Transverse colon (tissue), 4 donors: ENCODE measurements at places on chromosomes 4 and X.

GRCh38 chr4:16289897-16290554 lies 63.8 kb upstream of the TAPT1 start:
- DNase-seq = no peak

DNA sequence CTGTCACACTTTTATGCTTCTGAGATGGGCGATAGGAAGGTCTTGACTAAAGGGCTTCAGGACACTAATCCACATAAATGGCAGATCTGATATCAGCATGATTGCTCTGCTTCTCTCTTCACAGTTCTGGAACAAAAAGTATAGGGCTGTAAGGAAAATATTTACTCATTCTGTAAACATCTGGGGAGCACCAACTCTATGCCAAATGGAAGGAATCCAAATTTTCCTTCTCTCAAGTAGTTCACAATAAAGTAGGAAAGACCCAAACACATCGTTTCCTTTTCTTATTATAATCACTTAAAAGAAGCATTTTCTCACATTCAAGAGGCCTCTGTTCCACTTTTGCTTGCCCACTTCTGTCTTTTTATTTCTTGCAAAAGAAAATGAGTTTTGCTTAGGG lies 45.9 kb upstream of the F9 start:
- DNase-seq = no peak

GRCh38 chr4:180169966-180170365 lies 2073.2 kb upstream of the TENM3 start:
- DNase-seq = no peak

DNA sequence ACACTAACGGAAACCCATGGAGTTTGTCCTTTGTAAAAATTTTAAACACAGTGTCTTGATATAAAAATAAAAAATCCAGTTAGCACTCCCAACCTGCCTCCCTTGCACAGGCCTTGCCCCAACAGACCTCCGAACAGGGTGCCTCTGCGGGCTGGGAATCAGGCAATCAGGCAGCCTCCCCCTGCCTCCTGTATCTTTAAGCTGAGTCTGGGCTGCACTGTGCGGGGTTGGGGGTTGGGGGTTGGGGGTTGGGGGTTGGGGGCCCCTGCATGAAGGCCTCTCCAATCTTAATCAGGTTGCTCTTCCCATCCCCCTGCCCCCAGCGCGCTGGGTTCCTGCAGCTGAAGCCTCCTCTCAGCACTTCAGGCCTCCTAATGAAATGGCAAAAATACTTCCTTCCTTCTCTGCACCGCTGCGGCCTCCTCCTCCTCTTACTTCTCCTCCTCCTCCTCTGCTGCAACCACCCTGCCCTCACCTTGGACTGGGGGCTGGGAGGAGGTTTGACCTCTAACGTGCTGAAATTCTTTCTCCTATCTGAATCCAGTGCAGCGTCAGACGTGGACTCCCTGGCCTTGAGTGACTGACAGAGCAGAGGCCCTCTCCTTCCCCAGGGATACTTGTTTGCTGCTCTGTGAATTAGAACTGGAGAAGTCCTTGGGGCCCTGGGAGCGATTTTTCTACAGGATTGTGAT lies 26.6 kb downstream of the NLGN3 start:
- DNase-seq = no peak

- no peak for DNase-seq
Measured at GRCh38 chr4:55661398-55662056, 25.4 kb upstream of the NMU start.

GRCh38 chrX:155221351-155221750 lies 5.1 kb downstream of the VBP1 start:
- no peak for DNase-seq

DNA sequence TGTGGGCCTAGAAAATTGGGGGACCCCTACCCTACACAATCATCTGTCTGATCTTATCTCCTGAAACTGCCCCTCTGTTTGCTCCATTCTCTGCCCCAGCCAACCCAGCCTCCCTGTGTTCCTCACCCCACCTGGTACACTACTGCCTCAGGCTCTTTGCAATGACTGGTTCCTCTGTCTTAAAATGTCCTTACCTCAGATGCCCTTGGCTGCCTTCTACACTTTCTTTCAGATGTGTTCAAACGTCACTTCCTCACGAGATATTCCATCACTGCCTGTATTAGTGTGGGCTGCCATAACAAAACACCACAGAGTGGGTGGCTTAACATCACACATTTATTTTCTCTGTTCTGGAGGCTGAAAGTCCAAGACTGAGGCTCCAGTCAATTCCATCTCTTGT lies 29.2 kb downstream of the QDPR start:
- DNase-seq = no peak

GRCh38 chr4:180571516-180572055 lies 1671.6 kb upstream of the TENM3 start:
- no peak for DNase-seq

GRCh38 chr4:157889788-157890187 lies 283.0 kb downstream of the GASK1B start:
- no peak for DNase-seq

GRCh38 chr4:2284934-2285612 lies 23.2 kb upstream of the MXD4 start:
- no peak for DNase-seq

- no peak for DNase-seq
Measured at GRCh38 chrX:19064175-19064574, 58.1 kb downstream of the ADGRG2 start.

DNA sequence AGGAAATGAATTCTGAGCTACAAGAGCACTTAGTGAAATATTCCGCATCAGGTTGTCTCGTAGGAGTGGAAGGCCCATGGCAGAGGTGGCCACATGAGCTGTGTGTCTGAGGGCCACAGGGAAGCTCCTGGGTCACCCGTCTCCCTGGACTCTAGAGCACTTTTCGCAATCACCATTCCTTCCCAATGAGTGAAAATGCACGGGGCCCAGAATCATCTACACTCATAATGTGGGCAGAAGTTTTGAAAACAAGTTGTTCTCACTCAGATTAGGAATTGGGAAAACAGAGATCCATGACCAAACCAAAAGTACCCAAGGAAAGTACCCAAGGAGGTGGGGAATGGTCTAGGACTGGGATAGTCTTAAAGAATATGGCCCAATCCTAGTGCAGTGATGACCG lies 94.4 kb downstream of the SCD5 start:
- no peak for DNase-seq

DNA sequence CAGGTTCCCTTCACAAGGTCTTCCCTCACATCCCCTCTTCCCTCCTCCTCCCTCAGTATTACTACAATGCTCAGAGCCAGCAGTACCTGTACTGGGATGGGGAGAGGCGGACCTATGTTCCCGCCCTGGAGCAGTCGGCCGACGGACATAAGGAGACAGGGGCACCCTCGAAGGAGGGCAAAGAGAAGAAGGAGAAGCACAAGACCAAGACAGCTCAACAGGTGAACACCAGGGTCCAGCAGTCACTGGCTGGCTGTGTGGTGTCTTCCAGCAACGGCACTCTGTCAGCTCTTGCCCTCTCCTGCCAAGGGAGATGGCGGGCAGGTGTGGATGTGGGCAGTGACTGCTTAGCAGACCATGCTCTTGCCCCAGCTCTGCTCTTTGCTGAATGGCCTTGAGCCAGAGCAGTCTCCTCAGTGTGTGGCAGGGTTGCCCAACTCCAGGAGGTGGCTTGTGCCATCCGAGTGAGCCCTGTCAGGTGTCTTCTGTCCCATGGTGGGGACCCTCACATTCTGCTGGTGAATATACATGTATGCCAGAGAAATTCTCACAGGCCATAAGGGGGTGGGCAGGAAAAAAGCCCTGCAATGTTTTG lies 11.4 kb upstream of the UBA1 start:
- DNase-seq = no peak

DNA sequence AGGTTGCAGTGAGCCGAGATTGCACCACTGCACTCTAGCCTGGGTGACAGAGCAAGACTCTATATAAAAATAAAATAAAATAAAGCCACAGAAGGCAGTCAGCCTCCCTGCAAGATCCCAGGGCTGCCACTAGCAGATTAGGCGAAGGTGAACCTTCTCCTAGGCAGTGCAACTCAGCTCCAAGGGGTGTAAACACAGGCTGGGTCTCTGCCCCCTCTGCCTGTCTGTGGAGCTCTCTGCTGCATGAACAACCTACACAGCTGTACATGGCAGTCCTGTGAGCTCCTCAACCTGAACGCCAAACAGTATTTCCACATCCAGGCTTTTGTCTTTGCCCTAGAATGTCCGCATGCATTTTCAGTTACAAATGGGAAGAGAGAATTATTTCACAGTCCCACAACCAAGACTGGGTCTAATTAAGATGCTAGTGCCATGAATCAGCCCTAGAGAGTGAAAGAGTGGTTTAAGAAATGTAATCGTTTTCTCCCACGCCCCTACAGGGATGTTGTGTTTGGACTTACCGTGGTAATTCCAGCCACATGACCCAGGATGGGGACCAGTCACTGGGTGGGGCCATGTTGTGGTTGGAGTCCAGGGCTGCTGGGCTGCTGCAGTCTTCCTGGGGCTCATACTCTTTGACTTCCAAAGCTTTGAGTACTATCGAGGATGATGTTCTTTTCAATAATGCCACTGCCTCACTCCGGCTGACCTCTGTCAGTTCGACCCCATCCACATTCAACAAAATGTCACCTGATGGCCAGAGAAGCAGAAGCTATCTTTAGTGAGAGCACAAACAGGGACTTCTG lies 99.0 kb downstream of the FIP1L1 start:
- DNase-seq = no peak

- no peak for DNase-seq
Measured at GRCh38 chr4:26751004-26751403, 109.6 kb upstream of the STIM2 start.

DNA sequence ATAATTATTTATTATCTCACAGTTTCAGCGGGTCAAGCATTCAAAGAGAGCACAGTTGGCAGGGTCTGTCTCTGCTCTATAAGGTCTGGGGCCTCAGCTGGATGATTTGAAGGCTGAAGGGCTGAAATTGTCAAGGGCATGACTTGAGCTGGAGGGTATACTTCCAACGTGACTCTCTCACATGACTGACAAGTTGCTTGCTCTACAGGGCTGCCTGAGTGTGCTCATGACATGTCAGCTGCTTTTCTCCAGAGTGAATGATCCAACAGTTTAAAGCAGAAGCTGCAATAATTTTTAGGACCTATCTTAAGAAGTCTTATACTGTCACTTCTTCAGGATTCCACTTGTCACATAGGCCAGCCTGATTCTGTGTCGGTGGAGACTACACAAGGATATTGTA lies 51.2 kb downstream of the TIGD2 start:
- DNase-seq = no peak

DNA sequence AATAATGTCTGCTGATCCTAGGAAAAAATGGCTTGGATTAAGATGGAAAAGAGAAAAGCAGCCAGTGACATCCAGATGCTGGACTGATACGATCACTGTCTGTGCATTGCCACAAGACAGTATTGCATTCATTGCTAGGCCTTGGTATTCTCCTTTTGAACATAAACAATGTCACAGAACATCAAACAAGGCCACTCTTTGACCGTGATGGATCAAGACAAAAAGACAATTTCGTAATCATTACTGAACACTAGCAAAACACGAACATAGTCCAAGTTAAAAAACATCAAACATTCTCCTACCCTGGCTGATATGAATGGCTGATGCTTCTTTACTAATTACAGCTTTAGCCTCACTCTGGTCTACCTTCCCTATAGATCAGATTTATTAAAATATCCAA lies 374.1 kb upstream of the CXorf51B start:
- no peak for DNase-seq

GRCh38 chr4:101337688-101338087 lies 9.6 kb downstream of the PPP3CA start:
- no peak for DNase-seq

DNA sequence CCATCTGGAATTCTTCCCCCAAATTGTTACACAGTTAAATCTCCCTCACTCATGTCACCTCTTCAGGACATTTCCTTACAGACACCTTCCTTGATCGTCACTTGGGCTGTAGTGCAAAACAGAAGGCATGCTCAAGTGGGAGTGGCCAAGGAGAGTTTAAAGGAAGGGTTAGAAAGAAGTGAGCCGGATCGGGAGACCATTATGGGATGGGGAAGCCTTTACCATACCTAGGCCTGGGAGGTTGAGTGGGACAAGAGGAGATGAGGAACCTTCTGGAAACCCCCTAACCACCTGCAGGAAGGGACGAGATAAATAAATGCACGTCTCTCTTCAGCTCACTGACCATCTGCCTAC lies 102.7 kb downstream of the UCHL1 start:
- DNase-seq = no peak

DNA sequence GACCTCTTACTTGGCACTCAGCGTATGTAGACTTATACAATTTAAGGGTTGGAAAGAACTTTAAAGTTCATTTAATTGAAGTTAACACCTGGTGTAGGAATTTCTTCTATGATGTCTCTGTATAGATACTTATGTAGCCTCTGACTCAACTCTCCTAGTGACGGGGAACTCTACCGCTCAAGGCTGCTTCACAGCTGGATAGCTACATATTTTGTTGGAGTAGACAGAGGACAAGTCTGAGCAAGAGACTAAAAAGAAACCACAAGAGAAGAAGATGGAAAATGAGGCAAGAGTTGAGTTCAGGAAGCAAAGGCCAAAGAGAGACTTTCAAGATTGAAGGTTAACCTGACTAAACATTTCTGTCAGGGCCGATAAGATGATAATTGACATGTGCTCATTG lies 52.6 kb downstream of the GPR50 start:
- no peak for DNase-seq

GRCh38 chr4:142369141-142369540 lies 477.0 kb downstream of the INPP4B start:
- no peak for DNase-seq

GRCh38 chrX:124254611-124255010 lies 77.8 kb upstream of the TEX13D start:
- DNase-seq = no peak

GRCh38 chr4:38154681-38155588 lies 194.7 kb downstream of the PTTG2 start:
- DNase-seq = peak; percentile 85

DNA sequence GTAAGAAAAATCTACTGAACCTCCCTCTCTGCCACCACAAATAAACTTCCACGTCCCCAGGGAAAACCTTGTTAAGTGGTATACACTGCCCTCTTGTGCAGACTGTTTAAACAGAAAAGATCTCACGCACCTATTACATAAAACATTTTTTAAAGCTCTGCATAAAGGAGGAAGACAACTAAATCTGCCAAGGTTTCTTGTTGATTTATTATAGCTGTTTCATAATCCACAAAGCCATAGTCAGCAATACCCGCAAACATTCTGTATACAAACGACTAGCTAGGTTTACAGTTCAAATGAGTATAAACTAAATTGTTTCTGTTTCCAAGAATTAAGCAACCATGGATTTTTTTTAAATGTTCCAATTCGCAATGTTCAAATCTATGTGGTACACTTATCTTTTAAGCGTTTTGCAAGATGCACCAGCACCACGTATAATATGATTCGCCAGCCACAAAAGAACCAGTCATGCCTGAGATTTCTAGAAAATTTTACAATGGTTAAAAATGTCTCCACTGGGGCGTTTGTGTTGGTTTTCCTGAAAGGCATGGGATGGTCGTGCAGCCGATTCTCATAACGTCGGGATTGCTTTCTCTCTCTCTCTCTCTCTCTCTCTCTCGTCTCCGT lies 164.6 kb downstream of the PRKX start:
- DNase-seq = no peak

- DNase-seq = no peak
Measured at GRCh38 chr4:42048394-42048793, 58.1 kb downstream of the SLC30A9 start.

- DNase-seq = no peak
Measured at GRCh38 chrX:97311066-97311778, 427.5 kb downstream of the RPA4 start.
